NB4 (cell line): ENCODE measurements at places on chromosomes 7 and 10.

- DNase-seq = no peak
Measured at GRCh38 chr7:27144781-27145164, 1.3 kb upstream of the HOXA5 start.

GRCh38 chr10:35056686-35057085 lies 33.5 kb downstream of the CUL2 start:
- no peak for DNase-seq

GRCh38 chr7:24715661-24716479 lies 41.4 kb downstream of the GSDME start:
- peak; percentile 67 for DNase-seq

DNA sequence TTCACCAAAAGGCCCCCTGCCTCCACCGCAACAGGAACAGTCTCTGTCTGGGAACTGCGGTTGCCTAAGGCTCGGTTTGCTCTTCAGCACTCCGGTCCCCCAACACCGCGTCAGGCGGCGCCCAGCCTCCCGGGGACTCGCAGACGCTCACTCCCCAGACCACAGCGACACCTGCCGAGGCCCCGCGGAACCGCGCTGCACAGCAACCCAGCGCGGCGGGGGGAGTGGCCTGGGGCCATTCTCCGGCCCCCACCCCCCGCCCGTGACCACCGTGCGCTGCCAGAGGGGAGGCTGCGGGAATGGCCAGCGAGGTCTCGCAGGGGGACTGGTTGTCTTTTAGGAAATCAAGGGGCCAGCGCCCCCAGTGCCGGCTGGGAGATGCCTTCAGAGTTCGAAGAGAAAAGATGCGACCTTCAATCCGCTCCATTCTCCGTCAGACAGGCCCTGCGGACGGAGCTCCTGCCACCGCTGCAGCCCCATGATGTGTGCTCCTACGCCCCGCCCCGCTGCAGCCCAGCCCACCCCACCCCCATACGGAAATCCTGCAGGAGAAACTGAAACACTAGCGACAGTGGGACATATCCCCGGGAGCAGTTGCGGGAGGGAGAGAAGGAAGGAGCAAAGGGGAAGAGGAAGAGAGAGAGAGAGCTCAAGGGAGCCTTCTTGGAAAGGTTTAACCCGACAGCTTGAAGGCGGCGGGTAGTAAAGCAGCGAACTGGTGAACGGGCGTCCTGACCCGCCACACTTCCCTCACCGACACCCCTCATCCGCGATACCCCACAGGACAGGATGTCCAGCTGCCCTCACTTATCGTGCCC lies 137.4 kb upstream of the CDCA7L start:
- DNase-seq = peak; percentile 73

DNA sequence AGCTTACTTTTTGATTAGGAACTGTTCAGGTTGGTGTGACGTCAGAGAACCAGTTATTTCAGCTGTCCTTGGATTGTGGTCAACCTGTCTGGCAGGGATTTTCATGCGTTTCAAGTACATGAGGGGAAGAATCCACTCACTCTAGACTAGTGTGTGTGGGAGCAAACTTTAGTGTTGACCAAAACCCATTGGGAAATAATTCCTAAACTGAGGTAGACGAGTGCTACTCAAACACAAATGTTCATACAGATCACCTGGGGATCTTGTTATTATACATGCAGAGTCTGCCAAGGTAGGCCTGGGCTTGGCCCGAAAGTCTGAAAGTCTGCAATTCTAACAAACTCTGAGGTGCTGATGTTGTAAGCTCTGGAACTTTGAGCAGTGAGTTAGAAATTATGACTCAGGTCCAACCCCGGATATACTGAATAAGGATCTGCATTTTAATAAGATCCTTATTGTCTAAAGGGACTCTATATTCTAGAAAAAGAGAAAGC lies 111.1 kb upstream of the CREB5 start:
- no peak for DNase-seq

DNA sequence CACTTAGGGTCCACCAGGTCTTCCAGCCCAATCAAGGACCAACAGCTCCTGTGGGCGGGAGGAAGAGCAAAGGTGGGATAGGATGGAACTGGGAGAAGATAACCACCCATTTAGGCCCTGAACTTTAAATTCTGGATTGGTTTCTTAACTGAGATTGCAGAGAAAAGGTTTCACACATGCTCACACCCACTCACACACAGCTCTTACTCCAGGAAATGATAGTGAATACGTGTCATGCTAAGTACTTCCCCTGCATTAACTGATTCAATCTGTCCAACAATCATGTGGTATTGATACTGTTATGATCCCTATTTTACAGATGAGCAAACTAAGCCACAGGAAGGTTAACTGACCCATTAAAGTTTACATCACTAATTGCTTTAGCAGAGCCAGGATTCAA lies 4.6 kb upstream of the CYP3A4 start:
- no peak for DNase-seq

- DNase-seq = no peak
Measured at GRCh38 chr10:2117641-2118040, 380.3 kb upstream of the ADARB2 start.

- no peak for DNase-seq
Measured at GRCh38 chr7:22117222-22117621, 171.5 kb upstream of the CDCA7L start.

DNA sequence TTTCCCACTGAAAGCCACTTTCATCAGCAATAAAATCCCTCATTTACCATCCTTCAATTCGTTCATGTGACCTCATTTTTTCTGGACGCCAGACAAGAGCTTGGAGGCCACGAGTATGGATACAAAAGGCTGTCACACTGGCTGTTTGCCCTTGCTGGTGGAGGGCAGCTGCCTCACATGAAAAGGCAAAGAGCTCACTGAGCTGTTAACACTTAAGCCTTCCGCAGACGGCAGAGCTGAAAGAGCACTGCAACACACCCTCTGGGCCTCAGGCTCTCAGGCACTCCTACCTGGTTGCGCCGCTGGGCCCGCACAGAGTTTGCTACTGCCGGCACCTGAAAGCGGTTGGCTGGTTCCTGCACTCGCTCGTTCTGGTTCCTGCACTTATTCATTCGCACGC lies 193.5 kb downstream of the CFTR start:
- no peak for DNase-seq

DNA sequence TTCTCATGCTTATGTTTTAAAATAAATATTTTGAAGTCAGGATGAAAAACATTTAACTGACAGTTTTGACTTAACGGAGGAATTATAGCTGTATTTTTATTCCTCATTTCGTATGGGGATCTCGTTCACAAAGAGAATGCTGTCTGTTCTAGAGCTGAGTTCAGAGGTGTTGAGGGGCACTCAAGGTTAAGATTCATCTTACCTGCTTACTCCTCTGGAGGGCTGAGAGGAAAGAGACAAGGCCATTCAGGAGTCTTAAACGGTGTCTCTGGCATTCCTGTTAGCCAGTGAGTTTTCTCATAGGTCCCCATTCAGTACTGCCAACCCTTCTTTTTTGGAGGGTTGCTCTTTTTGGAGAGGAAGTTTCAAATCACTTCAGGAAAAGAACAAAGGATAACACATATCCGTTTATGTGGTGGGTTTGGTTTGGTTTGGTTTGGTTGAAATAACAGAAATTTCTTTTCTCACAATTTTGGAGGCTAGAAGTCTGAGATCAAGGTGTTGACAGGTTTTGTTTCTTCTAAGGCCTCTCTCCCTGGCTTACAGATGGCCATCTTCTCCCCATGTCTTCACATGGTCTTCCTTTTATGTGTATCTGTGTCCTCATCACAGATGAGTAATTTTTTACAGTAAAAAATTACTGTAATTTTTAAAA lies 23.1 kb downstream of the CALHM2 start:
- no peak for DNase-seq

DNA sequence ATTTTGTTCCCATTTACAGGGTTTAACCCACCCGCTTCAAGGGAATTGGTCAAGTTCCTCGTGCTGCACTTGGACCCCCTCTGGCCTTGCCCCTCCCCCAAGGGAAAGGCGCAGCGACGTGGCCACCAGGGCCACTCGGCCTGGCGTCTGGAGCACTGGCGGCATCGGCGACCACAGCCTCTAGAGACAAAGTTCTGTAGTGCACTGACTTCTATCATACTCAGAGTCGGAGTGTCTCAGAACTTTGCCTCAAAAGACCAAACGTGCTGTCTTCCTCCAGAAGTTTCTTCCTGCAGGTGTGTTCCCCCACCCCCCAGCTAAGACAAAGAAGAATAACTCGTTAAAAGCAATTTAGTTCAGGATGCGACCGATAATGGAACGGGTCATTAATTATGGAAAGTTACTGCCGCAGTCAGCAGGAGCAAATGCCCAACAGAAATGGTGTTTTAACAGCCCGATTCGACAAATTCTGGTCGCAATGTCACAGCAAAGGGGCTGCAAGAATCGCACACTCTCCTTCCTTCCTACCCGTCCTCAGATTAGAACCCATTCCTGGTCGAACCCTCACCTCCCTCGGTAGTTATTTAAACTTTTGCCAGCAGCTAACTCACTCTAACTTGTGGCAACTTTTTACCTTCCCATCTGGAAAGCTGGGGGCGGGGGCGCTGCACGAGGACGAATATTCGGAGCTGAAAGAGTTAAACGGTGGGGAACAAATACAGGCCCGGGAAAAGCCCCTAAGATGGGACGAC lies 202.1 kb upstream of the NFE2L3 start:
- DNase-seq = peak; percentile 78

DNA sequence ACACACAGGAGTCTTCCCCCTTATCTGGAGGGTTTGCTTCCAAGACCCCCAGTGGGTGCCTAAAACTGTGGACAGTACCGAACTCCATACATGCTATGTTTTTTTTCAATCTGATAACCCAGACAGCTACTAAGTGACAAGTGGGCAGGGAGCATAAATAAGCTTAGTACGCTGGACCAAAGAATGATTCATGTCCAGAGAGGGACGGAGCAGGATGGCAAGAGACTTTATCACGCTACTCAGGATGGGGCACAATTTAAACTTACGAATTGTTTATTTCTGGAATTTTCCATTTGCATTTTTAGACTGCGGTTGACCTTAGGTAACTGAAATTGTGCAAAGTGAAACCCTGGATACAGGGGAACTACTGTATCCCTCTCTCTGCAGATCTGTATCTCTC lies 410.0 kb upstream of the MKI67 start:
- no peak for DNase-seq

- DNase-seq = no peak
Measured at GRCh38 chr7:152011860-152012259, 13.6 kb upstream of the GALNT11 start.

DNA sequence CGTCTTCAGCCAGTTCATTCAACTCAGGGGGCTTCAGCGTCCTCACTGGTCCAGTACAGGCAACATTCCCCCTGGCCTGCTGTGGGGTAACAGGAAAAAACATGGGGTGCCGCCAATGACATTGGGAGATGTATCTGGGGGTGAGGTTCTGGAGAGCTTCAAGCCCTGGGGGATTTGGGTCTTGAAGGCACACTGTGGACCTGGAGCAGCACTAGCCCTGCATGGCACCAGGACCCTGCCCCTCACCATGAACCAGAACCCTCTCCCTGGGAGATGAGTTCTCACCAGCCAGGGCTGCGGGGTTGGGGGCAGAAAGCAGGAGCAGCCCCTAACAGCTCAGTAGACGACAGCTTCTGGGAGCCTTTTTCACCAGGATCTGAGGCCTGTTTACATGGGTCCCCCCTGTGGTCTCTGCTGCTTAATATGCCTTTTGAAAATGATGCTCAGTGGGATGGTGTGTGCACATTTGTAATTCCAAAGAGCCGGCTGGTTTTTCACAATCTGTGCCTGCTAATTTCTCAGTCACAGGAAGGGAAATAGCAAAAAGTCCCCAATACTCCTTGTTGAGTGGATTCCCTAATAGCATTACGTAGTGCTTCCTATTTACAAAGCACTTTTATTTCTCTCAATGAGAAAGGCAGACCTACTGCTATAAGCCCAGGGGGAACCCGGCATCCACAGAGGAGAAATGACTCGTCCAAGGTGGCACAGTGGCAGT lies 509.5 kb downstream of the RPS24 start:
- no peak for DNase-seq

DNA sequence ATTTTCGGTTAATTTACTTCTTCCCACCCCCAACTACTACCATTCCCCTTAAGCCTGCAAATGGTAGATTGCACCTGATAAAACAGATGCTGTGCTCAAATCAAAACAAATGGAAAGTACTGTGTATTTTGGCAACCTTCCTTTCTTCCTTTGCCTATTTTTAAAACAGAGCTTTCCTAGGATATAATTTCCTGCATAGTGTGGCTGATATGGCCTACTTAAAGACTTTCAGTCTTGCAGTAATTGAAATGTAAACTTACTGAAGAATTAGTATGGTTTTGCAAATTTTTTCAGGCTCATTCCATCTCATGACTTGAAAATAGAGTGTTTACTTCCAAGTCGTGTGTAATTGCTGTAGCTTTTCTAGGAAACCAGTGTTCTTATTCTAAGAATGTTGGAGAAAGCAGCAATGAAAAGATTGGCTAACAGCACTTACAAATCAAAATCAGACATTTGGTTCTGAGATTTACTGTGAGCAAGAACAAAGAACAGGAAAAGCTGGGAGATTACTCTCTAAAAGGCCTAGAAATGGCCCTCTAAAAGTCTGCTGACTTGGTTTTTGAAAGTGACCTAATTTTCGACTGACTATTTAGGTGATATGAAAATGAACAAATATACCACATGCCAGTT lies 52.0 kb downstream of the REEP3 start:
- no peak for DNase-seq
